Activated CD4-positive, alpha-beta T cell treated with anti-CD3 and anti-CD28 coated beads, Interleukin-2, amount 50 U/mL, for 16 hours (primary cell): ENCODE measurements at places on chromosomes 5 and 9.
A peak's percentile ranks its signal among the peaks of the same experiment; 100 is the strongest.

GRCh38 chr9:111805830-111806241, 11.1 kb upstream of the SHOC1 start:
- peak; percentile 20 for DNase-seq

DNA sequence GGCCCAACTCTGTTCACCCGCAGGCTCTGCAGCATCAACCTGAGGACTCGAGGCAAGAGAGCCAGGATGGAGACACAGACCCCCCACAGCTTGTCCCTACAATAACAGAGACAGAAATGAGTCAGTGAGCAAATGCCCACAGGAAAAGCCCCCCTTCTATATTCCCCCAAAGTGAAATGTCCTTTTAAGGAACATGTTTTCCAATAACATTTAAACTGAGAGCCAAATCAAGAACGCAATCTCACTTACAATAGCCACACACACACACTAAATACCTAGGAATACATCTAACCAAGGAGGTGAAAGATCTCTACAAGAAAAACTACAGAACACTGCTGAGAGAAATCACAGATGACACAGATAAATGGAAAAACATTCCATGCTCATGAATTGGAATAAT, 49.0 kb downstream of the TEX10 start:
- no peak for DNase-seq

- DNase-seq, result no peak
Observed at GRCh38 chr9:120326049-120326693, 253.8 kb downstream of the CDK5RAP2 start.

GRCh38 chr9:24436761-24437160, 108.9 kb downstream of the IZUMO3 start:
- DNase-seq, result no peak

- DNase-seq, result peak; percentile 91
Observed at GRCh38 chr5:81420039-81420667, 26.2 kb upstream of the ACOT12 start.

- DNase-seq, result no peak
Observed at GRCh38 chr5:180345781-180346180, 7.4 kb downstream of the GFPT2 start.

- DNase-seq, result peak; percentile 88
Observed at GRCh38 chr9:131500377-131500776, 2.3 kb upstream of the POMT1 start.

DNA sequence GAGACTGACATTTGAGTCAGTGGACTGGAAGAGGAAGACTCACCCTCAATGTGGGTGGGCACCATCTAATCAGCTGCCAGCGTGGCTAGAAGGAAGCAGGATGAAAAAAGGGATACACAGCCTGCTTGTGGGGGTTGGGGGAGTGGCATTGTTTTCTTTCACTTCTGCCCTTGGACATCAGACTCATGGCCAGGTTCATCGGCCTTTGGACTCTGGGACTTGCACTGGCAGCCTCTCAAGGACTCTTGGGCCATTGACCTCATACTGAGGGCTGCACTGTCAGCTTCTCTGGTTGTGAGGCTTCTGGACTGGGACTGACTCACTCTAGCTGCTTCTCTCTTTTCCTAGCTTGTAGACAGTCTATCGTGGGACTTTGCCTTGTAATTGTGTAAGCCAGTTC, 374.9 kb downstream of the TLE1 start:
- DNase-seq, result no peak

DNA sequence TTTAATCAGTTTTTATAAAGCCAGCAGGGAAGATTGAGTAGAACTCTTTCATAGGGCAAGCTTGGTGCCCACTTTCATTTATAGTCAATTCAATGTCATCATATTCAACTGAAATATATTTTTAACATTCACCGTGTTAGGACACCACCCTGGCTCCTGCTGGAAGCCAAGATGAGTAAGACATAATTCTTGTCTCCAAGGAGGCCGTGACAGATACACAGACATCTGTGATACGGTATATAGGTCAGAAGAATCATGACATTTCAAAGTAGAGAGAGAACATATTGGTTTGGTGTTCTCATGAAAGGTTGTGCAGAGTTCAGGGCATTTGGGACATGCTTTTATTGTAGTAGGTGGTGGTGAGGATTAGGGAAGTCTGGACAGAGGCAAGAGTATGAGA, 120.1 kb downstream of the CMYA5 start:
- DNase-seq, result no peak

DNA sequence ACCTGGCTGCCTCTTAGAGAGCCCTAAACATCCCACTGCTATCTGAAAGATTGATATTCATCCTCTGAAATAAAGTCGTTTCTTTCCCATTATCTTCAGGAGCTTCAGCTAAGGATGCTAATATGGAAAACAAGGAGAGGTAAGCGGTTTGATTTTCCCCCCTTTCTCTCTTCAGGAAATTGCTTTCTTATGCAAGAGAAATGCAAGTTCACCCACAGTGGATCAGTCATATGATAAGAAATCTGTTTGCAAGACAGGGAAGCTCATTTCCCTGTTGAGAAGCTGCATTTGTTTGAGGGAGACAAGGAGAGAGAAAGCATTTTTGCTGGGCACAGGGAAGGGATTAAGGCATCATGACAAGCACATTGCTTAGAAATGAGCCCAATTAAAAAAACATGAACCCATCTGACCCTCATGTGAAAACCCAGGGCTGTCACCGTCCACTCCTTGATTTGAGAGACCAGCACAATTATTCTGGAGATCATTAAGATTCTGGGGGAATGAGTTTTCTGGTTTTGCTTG, 53.7 kb upstream of the BOD1 start:
- no peak for DNase-seq

- DNase-seq, result no peak
Observed at GRCh38 chr5:57416278-57416994, 66.2 kb downstream of the ACTBL2 start.

DNA sequence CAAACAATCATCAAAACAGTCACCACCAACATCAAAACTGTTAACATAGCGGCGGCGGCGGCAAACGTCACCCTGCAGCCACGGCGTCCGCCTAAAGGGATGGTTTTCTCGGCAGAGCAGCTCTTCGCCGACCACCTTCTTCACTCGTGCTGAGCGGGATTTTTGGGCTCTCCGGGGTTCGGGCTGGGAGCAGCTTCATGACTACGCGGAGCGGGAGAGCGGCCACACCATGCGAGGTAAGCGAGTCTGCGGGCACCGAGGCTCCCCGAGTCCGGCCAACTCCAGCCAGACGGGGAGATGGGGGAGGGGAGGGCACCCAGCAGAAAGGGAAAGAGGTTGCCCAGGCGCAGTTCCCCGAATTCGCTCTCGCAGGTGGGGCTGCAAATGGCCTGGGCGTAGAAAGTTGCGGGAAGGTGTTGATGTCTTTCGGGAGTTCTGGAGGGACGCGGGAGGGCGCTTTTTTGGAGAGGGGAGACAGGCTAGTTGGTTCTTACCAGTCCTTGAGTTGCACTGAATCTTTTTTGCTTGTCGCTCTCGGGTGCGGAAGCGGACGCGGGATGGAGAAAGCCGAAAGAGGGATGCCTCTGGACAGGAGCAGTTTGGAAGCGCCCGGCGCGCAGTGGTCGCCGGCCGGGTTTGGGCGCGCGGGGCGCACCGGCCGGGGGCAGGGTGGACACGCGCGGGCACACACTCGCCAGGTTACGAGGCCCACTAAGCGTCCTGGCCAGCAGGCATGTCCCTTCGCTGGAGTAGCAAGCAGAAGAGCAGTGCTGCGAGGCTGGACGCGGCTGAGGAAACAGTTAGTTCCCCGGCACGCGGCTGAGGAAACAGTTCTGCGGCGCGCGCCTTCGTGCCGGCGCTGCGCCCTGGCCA, 849 bp downstream of the RORB start:
- no peak for DNase-seq

- no peak for DNase-seq
Observed at GRCh38 chr9:24459953-24460352, 85.7 kb downstream of the IZUMO3 start.

GRCh38 chr5:60287174-60287771, 393.7 kb upstream of the PDE4D start:
- DNase-seq, result peak; percentile 16

GRCh38 chr5:111598996-111599395, 86.7 kb upstream of the STARD4 start:
- DNase-seq, result no peak

DNA sequence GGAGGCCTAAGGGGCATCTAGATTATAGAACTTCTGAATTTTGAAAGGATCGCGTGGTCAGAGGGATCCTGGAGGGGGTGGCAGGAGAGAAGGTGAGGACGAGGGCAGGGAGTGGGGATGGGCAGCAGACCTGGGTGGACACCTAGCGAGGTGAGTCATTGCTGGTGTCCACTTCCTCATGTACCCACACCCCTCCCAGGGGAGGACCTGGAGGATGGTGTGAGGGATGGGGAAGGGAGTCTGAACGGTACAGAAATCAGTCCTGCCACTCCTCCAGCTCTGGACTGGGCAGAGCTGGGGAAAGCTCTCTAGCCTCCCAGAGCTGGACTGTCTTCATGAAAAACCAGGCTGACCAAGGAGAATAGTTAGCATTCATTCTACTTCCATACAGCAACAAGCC, 46.9 kb downstream of the TMOD1 start:
- DNase-seq, result no peak

DNA sequence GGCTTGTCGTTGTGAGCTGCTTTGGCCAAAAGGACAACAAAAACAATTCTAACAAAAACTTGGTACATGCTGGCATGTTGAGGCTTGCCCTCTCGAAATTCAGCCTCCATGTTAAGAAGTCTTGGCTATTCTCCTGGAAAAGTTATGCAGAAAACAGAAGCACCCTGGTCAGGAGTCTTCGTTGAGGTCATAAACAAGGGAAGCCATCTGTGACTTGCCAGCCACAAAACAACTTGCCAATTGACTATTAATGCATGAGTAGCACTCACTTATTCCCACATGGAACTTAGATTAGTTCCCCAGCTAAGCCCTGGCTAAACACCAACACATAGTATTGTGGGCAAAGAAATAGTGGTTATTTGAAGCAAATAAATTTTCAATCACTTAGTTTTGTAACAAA, 521.0 kb upstream of the CHD1 start:
- DNase-seq, result no peak

DNA sequence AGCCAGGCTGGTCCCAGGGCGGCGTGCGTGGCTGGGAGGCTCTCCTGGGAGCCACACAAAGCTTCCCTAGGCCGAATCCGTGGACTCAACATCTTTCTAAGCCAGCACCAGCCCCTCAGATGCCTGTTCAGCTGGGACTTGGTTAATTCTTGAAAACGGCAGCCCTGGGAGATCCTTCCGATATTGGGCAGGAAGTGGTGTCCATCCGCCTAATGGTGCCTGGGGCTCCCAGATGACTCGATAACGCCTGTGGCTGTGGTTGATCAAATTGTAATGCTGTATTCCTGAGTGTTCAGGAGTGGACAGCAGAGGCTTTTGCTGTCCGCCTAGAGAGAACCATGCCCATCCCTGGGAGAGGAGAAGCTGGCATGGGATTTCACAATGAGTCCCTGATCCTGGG, 14.1 kb downstream of the KCNT1 start:
- no peak for DNase-seq

GRCh38 chr5:137113939-137114338, 385.2 kb downstream of the SPOCK1 start:
- DNase-seq, result no peak

DNA sequence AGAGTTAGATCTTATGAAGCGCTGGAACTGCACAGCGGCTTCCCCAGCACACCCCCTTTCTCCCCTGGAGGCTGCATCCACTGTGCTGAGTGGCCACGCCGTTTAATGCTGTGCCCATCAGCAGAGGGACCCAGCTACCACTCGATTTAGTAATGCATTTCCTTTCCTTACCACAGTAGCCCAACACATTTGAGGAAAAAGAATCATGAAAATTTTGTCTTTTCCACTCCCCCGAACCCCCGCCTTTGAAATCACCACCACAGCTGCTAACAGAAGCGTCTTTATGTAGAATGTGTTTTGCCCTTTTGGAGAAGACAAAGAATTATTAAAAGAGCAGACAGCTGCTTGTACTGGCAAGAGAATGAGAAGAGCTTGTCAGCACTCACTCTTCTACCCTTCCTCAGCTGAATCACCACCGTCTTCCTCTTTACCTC, 73.2 kb downstream of the ACER2 start:
- no peak for DNase-seq

GRCh38 chr9:86175743-86176456, 76.5 kb upstream of the GOLM1 start:
- DNase-seq, result no peak
